ENCODE measurements at places on chromosomes 4 and X.

DNA sequence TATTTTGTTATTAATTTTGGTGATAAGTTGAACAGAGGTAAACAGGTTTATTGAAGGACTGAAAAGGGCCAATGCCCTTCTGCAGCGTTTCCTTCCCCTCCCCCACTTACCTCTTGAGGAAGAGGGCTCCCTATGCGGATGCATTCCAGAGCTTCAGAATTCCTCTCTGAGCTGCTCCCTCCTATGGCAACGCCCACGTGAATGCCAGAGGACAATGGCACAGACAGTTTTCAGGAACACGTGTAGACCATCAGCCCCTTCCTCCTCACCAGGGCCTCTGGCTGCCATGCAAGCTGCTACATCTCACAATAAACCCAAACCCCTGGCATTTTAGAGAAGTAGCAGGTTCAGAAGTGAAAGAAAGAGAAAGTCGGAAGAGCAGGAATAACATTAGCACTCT lies 127.9 kb downstream of the CHRDL1 start:
- no peak for DNase-seq

GRCh38 chrX:20472620-20473258 lies 206.0 kb upstream of the RPS6KA3 start:
- no peak for DNase-seq

- DNase-seq, result no peak
Measured at GRCh38 chr4:117455088-117455487, 369.7 kb upstream of the TRAM1L1 start.

- DNase-seq, result no peak
Measured at GRCh38 chr4:43238008-43238407, 345.5 kb downstream of the GRXCR1 start.

GRCh38 chr4:92551616-92552015 lies 247.8 kb downstream of the GRID2 start:
- no peak for DNase-seq

DNA sequence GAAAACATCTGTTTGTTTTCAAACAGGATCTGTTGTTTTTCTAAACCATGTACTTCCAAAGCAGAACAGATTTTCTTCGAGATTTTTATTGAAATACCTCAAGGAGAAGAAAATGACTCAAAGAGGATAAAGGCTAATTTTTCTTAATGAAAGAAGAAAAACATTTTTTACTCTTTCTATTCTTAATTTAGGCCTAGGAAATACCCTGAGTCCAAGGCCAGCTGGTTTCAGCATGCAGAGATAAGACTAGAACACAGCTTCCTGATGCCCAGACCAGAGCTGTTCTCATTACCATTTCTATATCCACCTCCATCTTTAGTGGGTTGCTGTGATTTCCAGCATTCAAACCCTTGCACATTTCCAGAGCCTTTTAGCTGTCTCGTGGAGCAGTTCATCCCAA lies 18.3 kb downstream of the GAB1 start:
- no peak for DNase-seq

GRCh38 chr4:21113496-21114223 lies 413.4 kb downstream of the PACRGL start:
- no peak for DNase-seq

DNA sequence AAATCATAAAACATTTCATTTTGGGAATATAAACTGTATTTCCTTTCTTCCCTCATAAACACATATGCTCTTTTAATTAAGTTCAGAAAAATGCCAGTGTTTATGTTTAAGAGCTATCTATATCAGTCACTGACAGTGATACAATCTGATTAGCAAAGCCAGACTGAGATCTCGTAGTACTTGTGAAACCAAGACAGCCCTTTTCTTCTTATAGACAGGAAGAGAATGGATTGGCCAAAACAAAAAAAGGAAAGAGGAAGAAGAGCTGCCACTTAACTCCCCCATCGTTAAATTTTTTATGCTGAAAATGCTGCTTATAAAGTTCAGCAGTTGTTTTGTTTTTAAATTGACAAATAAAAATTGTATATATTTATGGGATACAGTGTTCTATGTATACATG lies 87.4 kb downstream of the PLAC1 start:
- no peak for DNase-seq

DNA sequence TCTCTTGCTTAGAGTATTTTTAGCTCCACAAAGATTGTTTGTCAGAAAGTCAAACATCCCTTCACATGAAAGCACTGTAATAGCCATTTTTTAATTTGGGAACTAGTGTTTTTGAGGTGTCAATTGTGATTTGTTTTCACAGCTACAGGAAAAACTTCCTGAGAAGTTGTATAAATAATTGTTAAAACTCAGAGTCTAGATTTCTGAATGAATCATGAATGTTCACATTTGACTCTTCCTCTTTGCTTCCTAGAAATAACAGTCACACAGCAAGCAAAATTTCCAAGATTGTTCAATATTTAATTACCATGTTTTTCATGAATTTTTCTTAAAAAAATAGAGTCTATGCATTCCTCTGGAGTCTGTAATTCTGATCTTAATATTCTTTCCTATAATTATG lies 156.9 kb upstream of the SLC7A11 start:
- no peak for DNase-seq

DNA sequence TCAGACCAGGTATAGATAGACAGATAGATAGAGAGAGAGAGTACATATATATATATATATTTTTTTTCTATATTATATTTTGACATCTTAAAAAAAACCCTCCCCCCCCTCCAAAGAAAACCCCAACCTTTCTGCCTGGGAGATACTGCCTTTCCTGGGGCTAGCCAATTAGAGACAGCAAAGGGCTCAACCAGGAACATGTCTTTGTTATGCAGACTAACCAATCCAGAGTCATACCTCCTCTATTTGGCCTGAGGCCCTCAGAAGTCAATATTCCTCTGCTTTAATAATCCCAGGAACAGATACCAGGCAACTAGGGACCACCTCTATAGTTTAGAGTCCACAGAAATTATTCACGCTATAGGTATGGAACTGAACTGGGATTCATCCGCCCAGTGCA lies 135.6 kb upstream of the MAD2L1 start:
- DNase-seq, result no peak

GRCh38 chrX:151680805-151681204 lies 14.5 kb upstream of the PRRG3 start:
- peak; percentile 15 for DNase-seq

DNA sequence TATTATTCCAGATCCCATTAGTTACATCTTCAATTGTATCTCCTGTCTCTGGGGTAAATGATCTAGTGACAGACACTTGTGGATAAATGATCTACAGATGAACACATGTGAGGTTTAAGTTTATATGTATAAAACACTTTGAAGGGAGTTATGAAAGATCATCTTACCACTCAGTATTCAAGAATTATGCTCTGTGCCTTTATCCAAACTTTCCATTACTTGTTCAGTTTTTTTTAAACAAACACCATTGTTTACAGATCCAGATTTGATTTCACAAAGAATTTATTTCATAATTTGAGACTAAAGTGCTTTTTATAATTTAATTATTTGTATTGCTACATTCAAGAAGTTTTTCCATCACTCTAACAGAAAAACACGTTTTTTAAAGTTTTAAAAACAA lies 142.5 kb downstream of the HHIP start:
- DNase-seq, result no peak

- DNase-seq, result no peak
Measured at GRCh38 chr4:68865188-68865638, 49.4 kb downstream of the UGT2B10 start.

DNA sequence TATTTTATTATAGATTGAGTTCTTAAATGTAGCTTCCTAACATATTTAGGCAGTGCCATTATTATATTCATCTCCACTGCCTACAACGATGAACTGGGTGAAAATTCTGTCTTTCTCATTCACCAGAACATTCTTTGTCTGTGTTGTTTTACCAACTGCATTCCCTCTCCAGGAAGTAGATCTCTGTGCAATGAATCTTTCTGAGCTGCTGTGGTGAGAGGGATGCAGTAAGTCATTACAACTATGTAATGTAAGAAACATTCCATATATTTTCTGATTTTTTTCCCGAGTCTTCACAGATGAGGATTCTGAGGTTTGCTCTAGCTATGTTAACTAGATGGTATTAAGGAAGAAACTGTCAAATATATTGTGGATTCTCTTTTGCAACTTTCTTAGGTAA lies 811.9 kb upstream of the PCDH7 start:
- DNase-seq, result no peak

- DNase-seq, result no peak
Measured at GRCh38 chrX:140817943-140818342, 108.4 kb downstream of the LINC00632 start.

DNA sequence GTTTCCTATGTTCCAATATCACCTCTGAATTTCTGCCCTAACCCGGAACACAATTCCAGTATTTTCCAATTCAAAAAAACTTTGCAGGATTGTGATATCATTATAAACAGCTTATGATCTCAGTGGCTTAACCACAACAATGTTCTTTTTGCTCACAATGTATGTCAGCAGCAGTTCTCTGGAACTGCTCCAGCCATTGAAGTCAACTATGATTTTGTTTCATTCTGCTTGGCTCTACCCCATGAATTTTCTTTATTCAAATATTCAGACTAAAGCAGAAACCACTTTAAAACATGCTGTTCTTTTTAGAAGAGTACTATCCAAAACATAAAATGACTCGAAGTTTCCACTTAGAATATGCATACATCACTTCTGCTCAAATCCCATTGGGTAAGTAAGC lies 1611.1 kb downstream of the ARAP2 start:
- no peak for DNase-seq

DNA sequence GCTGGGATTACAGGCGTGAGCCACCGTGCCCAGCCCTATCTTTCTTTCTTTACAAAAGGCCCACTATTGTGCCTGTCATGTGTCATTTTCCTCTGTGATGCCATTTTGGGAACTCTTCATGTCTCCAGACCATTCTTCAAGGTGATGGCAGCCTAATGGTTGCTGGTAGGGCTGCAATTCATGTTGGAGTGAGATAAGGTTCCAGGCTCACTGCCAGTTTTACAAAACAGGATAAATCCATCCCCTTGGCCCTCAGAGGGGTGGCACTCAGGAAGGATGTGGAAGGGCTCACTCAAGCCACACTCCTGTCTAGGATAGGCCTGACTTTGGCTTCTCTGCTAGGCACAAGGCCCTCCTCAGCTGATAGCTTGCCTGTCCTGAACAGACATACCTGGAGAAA lies 3.8 kb downstream of the TCEAL9 start:
- DNase-seq, result no peak

- DNase-seq, result no peak
Measured at GRCh38 chr4:33837043-33837838, 2407.1 kb downstream of the ARAP2 start.

- no peak for DNase-seq
Measured at GRCh38 chr4:19224820-19225219, 1026.9 kb upstream of the SLIT2 start.

GRCh38 chr4:1047106-1047975 lies 35.9 kb downstream of the FGFRL1 start:
- no peak for DNase-seq

- DNase-seq, result no peak
Measured at GRCh38 chr4:25308761-25309160, 3.8 kb upstream of the ZCCHC4 start.

- DNase-seq, result no peak
Measured at GRCh38 chr4:143616771-143617170, 83.7 kb downstream of the FREM3 start.

GRCh38 chrX:72408885-72409284 lies 103.2 kb upstream of the CITED1 start:
- DNase-seq, result no peak

- DNase-seq, result no peak
Measured at GRCh38 chrX:70096052-70096451, 33.8 kb downstream of the OTUD6A start.

GRCh38 chr4:161650812-161651211 lies 513.0 kb downstream of the FSTL5 start:
- DNase-seq, result no peak

- no peak for DNase-seq
Measured at GRCh38 chr4:683982-684622, 4.8 kb downstream of the SLC49A3 start.

GRCh38 chr4:150976478-150977118 lies 38.5 kb downstream of the LRBA start:
- no peak for DNase-seq

DNA sequence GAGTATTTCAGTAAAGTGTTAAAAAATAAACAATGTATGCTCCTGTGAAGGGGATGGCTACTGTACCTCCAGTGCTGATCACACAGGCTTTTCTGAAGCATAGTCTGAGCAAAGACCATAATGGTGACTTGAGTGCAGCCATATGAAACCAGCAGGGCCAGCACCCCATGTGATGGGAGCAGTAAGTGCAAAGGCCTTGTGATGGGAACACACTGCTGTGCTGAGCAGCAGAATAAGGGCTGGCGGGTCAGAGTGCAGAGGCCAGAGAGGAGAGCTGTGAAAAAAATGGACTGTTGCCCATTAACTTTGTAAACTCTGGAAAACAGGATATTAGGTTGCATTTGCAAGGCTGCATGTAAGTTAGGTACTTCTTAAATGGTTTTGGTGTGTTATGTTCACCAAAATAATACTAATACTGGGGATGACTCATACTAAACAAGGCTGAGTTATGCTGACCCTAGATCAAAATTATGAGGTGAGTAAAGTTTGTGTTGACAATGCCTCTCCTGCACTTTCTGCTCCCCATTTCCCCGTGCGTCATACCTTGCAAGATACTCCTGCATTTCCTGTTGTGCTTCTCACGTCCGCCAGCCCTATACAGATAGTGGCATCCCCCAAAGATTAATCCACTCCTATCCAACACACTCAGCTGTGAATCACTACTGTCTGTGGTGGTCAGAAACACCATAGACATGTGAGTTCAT lies 67.0 kb upstream of the FAM9A start:
- no peak for DNase-seq

GRCh38 chrX:13028871-13029636 lies 15.4 kb downstream of the FAM9C start:
- DNase-seq, result no peak

DNA sequence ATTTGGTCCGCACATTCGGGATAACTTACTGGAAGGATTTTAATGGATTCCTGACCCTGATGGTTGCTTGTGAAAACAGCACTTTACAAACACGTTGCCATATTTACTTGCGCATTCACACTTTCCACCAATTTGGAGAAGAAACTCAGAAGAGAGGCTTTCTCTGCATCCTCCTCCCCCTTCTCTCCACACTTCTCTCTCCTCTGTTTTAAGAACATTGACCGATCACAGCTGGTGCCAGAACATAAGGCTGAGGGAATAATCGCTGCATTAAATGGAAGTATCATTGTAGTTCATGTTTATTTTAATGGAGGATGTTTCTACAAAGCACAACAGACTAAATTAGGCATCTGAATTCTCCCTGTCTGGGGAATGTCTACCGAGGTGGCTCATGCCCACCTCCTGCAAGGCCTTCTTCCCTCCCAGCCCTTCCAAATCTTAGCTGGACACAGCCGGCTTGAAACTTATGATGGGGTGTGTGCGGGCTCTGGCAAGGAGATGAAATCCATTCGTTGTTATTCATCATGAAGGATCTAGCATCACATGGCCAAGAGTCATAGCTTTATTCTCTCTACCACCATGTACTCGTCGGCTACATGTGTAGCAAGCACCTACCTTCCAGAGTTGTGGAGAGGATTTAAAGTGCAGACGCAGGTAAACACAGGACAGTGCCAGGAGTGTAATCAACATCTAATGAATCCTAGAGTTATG lies 204.1 kb downstream of the LDB2 start:
- DNase-seq, result no peak

Measured in activated CD8-positive, alpha-beta memory T cell treated with anti-CD3 and anti-CD28 coated beads for 48 hours (primary cell).